Progenitor cell of endocrine pancreas (in vitro differentiated cells): ENCODE measurements at places on chromosomes 7 and 10. TPM values are rescaled to one million over a fixed set of nuclear protein-coding genes. Genes with fewer than 3 reads are reported as not detected.

Gene LRIT1
- total RNA-seq, result not detected in 2 replicates

Gene VWA2
- total RNA-seq, result 12.1 and 12.4 TPM in 2 replicates

Gene LRMDA
- total RNA-seq, result 6.5 and 9.7 TPM in 2 replicates

Gene SYT15
- total RNA-seq, result 1.8 and 2.8 TPM in 2 replicates

Gene CPN1
- total RNA-seq, result 4.1 and 4.5 TPM in 2 replicates

Gene ZNF853
- 13.7 and 14.3 TPM in 2 replicates for total RNA-seq

Gene ASL
- 35.9 and 37.5 TPM in 2 replicates for total RNA-seq

Gene RUFY2
- total RNA-seq, result 32.5 and 34.2 TPM in 2 replicates

Gene PRPS1L1
- not detected in 2 replicates for total RNA-seq

Gene STOX1
- 7.8 and 8.0 TPM in 2 replicates for total RNA-seq

Gene CLCN1
- total RNA-seq, result 0.09 and 0.14 TPM in 2 replicates

Gene FAM131B
- total RNA-seq, result 2.3 and 3.7 TPM in 2 replicates

Gene MLXIPL
- total RNA-seq, result 47.3 and 48.6 TPM in 2 replicates

Gene PAX4
- 23.6 and 25.1 TPM in 2 replicates for total RNA-seq

Gene NUTM2B
- 1.4 and 1.9 TPM in 2 replicates for total RNA-seq

Gene FLNC
- 6.9 and 11.7 TPM in 2 replicates for total RNA-seq

- no peak for DNase-seq
These were observed 31.2 kb upstream of the GPR37 start for GRCh38 chr7:124796771-124797170.

- no peak for DNase-seq
These were observed 113.6 kb downstream of the ADCY1 start for GRCh38 chr7:45687721-45688120.

- no peak for DNase-seq
These were observed 206.1 kb downstream of the CREB5 start for GRCh38 chr7:28618383-28618782.

- DNase-seq, result peak; percentile 82
These were observed 42.7 kb downstream of the LDB3 start for GRCh38 chr10:86710987-86711512.

GRCh38 chr7:15131661-15132060 is 229.1 kb upstream of the DGKB start:
- DNase-seq, result no peak

DNA sequence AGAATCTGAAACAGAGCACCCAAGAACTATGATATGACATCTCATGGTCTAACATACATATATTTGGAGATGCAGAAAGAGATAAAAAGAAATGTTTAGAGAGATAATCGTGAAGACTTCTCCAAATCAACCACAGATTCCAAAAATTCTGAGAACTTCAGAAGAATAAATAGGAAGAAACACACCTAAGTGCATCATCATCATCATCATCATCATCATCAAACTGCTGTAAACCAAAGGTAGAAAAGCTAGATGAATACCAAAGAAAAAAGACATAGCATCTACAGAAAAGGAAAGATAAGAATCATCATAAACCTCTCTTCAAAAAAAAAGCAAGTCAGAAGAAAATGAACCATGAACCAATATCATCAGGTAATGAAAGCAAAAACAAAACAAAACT is 124.2 kb downstream of the PPP1R3A start:
- DNase-seq, result no peak

GRCh38 chr10:78802866-78803265 is 265.9 kb upstream of the ZMIZ1 start:
- DNase-seq, result no peak

DNA sequence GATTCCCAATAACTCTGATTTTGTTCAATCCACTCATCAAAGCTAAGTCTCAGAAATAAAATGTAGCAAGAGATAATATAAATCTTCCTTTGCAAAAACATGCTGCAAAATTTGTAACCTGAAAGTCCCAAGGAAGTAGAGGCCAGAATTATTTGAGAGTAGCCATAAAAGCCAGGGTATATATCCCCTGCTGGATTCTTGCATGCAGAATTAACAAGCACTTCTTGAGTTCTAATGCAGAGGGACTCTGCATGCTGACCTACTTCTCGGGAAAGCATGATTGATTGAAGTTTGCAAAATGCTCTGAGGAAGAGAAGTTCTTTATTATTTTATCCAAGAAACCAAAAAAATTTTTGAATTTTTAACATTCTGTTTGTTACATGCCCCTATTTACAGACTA is 121.6 kb downstream of the THSD7A start:
- no peak for DNase-seq

GRCh38 chr7:4133491-4134044 is 548.5 kb upstream of the FOXK1 start:
- DNase-seq, result no peak

DNA sequence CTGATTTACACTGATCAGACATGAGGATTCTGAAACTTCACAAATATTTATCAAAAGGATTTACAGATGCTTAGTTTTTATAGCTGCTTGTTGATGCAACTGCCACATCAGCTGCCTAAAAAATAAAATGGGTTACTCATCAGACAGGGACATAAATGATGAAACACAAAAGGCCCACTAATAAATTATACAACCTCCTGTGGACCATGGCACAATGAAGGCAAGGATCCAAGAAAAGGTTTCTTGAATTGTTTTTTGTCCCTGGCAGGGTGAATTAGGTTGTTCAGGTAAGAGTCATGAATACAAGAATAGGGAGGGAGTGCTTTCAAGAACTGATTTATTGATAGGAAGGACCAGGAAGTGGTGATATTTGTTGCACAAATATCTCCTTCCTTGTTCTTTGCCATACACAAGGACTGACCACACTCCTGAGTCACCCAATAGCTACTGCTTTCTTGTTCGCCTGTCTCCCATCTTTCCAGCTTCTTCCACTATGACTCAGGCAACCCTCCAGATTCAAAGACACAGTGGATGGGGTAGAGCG is 234.5 kb downstream of the AHR start:
- no peak for DNase-seq

- DNase-seq, result no peak
These were observed 115.1 kb downstream of the CCNY start for GRCh38 chr10:35451151-35452016.

DNA sequence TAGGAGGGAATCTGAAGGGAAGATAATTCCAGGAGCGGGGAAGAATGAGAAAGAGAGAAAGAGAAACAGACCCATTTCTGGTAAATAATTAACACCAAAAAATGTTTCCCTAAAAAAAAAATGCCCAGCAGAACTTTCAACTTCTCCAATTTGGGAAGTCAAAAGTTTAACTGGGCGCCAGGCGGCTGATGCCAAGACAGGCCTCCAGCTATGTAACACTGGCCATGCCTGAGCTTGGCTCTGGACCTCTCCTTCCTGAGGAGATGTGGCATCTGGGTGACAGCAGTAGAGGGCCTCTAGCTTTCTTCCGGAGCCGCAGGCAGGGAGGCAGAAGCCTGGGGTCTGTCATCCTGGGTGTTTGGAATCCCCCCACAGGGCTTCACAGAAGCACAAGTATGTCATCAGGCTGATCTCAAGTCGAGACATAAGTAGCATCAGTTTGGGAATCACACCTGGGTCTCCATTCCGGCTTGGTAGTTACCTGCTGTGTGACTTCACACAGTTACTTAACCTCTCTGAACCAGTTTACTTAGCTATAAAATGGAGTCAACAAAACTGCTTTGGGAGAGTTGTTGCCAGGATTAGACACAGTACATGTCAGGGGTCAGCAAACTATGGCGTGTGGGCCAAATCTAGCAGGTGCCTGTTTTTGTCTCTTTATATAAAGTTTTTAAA is 50.5 kb upstream of the TCF7L2 start:
- no peak for DNase-seq

DNA sequence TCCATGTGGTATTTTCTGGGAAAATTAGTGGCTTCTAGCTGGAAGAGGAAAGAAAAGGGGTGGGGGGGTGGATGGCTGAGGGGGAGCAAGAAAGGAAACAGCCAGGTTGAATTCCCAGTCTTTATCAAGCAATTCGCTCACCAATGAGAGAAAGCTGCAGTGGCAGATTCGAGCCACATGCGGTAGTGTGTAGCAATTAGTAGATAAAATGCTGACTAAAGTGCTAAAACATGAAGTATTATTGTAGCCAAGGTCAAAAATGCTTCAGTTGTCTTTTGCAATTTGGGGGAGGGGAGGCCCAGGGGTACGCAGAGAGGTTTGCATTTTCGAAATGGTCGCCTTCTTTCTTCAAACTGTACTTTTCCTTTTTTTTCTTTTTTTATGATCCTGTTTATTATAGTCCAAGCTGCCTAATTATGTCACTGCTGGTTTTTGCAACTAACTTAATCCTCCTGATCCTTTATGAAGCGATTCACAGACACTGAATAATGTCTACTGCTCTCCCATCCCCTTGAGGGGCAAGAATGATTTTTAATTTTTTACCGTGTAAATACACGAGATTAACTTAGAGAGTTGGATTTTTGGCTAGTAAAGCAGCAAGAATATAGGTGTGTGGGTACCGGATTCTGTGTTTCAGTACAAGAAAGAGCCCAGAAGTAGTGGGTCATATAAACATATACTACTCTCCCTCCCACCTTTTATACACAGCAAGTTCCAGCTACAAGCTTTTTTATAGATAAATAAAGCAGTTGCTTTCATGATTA is 3.6 kb upstream of the ARID5B start:
- no peak for DNase-seq

- no peak for DNase-seq
These were observed 369.5 kb downstream of the IPMK start for GRCh38 chr10:57898231-57898630.

DNA sequence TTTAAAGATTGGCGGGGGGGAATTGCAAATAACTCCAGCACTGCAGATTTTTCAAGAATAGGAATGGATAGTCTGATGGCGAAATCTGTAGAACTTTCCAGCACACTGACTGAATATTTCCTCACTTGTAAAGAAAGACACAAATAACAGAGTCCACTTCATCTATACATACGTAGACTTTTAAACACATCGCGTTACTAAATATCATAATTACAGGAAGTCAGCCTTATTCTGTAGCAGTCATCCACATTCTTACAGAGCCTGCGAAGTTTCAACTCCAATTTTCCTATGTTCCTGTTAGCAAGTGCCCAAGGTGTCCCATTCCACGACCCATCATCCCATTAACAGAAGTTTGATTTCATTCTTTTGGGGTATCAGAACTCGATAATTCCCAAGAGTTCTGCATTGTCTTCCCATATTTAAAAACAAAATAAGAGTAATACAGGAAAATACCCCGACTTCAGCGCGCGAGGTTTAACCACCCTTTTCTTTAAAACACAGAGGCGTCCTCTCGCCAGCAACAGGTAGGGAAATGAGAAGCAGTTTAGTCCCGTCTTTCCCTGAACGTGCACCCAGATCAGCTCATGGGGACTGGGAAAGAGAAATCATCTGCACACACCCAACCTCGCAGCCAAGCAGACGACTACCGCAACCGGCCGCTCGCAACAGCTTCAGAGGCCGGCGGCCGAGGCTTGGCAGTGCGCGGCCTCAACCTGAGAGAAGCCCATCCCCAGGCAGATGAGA is 880 bp downstream of the HERC4 start:
- DNase-seq, result no peak

- no peak for DNase-seq
These were observed 256.2 kb upstream of the MGMT start for GRCh38 chr10:129210876-129211275.

GRCh38 chr7:157529768-157530560 is 193.2 kb downstream of the DNAJB6 start:
- DNase-seq, result peak; percentile 5

DNA sequence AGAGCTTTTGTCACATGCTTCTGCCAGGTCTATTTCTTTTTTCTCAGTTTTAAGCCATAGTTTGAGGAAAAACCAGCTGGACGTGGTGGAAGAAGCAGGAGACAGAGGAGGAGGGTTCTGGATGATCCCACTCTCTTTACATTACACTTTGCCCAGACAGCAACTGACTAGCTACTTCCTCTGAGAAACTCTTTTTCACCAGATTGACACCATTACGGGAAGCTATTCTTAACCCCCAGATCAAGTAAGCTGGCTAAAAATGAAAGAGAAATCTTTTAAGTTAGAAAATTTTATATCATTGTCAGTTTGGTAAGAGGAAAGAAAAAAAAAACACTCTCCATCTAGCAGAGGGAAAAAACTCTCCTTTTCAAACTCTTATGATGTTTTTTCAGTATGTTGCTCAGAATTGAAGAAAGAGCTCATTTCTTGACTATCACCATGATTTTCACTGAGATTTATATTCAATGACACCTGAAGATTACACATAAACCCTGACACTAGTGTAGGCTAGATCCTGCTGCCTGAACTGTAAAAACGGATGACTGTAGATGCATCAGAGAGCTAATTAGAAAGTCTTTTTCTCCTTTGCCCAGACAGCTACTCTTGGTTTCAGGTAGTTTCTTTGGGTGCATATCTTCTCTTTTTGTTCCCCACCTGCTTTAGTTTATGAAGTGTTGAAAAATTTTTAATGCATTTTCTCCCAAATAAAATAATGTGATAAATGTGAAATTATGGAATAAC is 203.1 kb downstream of the TFEC start:
- DNase-seq, result no peak

DNA sequence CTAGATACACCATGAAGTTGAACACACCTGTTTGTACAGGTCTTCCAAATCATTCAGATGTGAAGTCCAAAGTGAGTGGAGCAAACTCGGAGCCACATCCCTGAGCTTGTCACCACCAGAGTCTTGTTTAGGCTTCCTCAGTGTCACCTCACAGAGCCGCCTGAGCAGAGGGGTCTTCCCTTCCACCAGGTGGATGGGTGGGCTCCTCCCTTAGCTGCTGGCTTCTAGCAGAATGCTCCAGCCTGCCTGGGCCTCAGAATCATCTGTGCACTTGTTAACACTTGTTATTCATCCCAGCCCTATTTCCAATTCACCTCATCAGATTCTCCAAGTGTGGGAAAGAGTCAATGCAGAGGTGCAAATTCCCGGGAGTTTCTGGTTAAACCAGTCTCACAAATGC is 32.5 kb downstream of the C10orf71 start:
- no peak for DNase-seq

DNA sequence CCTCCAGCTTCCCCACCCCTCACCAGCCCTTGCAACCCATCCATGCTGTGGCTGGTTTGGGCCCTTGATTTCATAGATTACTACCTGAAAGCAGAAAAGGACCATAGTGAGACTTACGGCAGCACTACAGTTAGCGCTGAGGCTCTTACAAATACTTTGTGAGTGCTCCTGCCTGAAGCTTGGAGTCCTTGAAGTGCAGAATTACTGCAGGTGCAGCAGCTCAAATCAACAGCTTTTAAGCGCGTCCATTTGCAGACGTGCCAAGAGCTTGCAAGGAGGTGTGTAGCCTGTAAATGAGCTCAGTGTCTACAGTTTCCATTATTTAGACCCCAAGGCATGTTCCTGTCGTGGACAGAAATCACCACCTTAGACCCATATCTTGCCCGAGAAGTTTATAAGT is 103.0 kb downstream of the CELF2 start:
- DNase-seq, result no peak

DNA sequence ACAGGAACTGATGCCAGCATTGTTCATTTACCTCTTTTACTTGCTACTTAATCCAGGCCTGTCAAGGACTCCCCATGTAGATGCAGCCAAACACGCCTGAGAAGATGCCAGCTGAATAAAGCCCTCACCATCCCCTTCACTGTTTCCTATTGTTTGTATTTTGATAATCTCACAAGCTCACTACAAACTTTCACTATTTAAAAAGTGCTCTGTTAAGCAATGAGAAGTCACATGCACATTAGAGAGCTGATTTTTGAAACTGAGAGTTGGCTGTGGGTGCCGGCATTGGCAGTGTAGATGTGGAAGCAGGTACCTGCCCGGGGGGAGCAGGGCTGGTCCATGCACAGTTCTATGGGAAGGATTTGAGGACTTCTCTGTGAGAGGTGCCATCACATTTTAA is 169.8 kb upstream of the GRB10 start:
- DNase-seq, result no peak

GRCh38 chr10:75295868-75296441 is 60.2 kb upstream of the COMTD1 start:
- DNase-seq, result no peak

- DNase-seq, result no peak
These were observed 96.2 kb upstream of the SVIL start for GRCh38 chr10:29730969-29731368.

GRCh38 chr7:26543951-26544350 is 252.3 kb downstream of the SNX10 start:
- no peak for DNase-seq
